ENCODE measurements at places on chromosomes 6 and 20.

DNA sequence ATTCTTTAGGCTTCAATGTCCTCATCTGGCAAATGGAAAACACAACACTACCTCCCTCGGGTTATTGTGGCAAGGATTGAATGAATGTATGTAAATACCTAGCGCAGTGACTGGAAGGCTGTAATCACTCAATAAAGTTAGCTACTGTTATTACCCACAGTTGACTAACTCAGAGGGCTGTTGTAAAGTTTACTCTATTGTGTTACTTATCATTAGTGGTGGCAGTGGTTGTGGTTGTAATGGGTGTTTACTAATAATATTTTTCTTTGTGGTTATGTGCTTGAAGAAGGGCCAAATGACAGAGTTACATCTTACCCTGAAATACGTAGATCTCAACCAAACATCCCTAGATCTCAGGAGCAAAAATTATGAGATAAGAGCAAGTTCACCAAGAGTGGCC lies 42.0 kb upstream of the PXDC1 start:
- DNase-seq: no peak

DNA sequence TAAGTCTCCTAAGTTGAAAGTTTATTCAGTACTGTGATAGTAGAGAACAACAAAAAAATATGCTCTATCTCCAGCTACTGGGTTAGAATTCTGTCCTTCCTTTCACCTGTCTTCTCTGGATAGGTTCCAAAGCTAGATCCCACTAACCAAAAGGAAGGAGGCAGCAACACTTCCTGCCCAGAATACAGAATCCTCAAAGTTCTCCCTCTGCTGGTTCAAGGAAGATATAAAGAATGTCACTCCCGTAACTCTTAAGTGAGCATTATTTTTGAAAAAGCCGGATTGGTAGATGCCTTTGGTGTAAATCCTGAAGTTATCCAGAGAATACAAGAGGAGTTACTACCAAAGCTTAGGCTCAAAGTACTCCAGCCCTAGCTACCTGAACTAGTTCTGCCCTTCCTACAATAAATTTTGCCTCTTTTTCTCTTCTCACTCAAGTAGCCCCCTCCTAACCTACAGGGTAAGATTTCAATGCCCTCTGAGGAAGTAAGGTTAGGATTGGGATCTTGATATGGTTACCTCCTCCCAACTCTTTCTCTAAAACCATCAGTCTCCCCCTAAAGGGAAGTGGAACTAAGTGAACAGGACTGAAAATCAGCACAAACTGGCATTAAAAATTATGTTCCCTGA lies 26.0 kb upstream of the CRIP3 start:
- peak; percentile 12 for DNase-seq

- DNase-seq: peak; percentile 70
Observed at GRCh38 chr6:137722749-137723272, 144.2 kb upstream of the TNFAIP3 start.

DNA sequence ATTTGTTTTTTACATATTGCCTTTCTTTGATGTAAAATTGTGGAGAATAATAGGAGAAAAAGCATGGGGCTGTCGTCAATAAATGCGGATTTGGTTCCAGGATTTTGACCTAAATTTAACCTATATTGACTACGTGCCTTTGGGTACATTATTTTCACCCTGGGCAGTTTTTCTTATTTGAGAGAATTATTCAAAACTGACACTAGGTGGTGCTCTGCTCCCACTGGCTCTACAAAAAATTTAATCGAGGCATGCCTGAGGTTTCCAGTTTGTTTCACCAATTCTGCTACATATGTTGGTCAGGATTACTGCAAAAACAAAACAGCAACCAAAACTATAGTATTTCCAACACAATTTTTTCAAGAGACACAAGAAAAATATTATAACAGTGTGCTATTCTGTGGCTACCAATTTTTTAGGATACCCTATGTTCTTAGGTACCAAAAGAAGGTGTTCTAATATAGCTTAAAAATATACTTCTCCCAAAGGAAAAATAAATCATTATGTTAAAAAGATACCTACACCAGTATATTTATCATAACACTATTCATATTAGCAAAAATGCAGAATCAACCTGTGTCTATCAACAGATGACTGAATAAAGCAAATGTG lies 48.6 kb upstream of the FABP7 start:
- peak; percentile 32 for DNase-seq

DNA sequence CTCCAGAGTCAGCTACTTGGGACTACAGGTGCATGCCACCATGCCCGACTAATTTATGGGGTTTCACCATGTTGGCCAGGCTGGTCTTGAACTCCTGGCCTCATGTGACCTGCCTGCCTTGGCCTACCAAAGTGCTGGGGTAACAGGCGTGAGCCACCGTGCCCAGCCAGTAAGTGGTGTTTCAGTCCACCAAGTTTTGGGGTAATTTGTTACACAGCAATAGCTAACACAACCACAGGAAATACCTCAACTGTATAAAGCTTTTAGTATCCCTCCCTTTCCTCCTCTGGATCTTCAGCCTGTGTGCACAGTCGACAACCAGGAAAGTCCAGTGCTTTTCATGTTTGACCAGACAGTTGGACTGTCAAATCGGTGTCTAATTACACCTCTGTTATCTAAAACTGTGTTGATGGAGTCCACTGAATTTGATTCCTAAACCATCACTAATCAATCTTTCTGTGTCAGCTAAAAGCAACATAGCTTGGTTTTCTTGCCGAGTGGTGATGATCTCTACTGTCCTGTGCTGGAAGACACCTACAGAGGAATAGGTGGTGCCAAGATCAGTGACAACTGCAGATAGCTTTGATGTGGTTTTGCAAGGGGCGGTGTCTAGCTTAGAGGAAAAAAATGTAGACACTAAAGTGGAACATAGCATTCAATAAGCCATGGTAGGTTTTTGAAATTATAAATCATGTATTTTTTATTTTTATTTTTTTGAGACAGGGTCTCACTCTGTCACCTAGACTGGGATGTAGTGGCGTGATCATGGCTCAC lies 22.2 kb upstream of the ZBTB2 start:
- peak; percentile 80 for DNase-seq

DNA sequence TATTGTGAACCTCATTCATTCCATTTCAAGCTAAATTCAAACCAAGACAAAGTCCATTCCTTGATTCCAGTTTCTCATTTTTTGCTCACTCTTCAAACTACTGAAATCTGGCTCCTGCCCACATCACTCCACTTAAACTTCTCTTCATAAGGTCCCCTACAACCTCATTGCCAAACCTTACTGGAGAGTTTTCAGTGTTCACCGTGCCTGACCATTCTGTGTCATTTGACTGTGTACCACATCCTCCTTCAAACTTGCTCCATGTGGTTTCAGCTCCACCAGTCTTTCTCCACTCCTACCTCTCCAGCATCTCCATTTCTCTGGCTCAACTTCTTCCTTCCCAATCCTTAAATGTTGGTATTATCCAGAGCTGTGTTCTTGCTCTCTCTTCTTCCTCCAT lies 38.5 kb upstream of the TAB2 start:
- no peak for DNase-seq

- no peak for DNase-seq
Observed at GRCh38 chr20:38126146-38126921, 38.7 kb downstream of the TGM2 start.

- no peak for DNase-seq
Observed at GRCh38 chr20:3557237-3557785, 86.5 kb downstream of the ATRN start.

DNA sequence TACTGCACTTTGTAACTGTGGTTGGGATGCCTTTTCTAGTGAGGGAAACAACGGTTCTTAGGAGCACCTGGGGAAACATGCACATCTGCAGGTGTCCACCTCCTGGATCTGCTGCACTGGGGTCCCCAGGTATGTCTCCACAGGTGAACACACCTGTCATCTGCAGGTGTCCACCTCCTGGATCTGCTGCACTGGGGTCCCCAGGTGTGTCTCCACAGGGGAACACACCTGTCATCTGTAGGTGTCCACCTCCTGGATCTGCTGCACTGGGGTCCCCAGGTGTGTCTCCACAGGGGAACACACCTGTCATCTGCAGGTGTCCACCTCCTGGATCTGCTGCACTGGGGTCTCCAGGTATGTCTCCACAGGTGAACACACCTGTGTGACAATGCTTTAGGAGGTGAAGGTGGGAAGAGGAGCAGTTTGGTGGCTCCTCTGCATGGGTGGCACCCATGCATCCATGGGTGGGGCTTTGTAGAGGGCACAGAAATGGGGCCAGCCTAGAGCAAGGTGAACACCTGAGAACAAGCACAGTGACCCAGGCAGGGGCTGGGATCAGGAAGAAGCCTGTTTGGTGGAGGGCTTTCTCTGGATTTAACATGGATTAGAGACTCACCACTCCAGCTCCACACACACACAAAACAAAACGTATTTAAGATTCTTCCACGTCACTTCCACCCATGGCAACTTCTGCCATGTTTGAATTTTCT lies 206.0 kb upstream of the CDH4 start:
- no peak for DNase-seq

DNA sequence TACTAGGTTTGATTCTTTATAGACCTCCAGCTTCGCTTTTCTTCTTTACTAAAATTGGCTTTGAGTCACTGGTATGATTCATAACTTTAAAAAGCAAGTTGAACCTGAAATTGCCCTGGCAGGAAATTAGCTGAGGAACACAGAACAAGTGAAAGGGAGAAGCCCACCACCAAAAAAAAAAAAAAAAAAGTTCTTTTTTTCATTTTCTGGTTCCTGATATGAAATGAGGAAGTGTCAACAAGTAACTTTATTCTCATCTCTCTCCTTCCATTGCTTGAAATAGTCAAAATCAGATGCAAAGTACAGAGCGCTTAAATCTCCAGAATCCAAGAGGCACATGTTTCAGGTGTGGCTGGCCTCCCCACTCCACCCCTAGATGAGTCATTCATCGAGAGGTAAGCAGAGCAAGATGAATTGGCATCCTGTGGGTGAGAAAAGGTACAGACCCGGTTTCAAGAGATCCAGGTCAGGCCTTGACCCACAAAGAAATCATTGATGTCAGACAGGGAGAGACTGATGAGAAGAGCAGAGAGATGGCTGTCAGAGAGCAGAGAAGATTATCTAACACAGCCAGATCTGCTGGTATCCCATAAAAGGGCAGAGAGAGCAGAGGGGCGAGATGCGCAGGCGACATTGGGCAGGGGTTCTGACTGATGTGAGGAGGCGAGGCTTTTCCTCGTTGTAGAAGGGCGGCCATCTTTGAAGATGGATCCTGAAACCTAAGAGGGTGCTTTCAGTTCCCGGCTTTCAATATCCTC lies 54.8 kb upstream of the MBOAT1 start:
- no peak for DNase-seq

GRCh38 chr6:84278321-84278998 lies 51.0 kb upstream of the CEP162 start:
- no peak for DNase-seq

DNA sequence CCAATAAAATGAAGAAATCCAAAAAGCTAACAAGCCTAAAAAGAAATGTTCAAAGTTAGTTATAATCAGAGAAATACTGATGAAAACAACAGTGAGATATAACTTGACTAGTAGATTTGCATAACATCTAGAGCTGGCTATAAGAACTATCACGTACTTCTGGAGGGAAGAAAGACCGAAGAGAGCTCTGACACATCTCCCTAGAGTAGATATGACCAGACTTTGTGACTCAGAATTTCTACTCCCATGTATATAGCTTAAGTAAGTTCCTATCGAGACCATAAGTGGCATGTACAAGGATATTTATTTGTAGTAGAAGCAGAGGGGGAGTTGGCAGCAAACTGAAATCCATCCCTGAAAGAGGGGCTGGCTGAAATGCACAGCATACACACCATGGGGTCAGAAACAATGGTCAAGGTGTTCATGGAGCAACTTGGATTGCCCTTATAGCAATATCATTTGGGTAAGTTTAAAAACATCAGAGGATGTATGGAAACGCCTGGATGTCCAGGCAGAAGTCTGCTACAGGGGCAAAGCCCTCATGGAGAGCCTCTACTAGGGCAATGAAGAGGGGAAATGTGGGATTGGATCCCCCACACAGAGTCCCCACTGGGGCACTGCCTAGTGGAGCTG lies 25.6 kb upstream of the IL17A start:
- no peak for DNase-seq

DNA sequence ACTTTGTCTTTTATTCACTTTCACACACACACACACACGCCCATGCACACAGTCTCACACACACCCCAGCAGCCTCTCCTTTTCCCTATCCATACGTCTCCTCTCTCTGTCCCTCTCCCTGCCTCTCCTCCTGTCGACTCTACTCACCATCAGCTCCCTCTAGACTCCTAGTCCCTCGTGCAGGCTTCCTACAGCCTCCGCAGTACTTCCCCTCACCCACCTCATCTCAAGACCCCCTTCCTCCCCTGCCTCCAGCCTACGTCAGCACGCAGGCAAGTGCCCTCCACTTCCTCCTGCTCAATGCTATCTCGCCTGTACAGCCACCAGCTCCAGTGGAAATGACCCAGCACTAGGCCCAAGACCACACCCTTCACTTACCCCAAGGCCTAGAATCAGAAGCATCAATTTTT lies 820 bp upstream of the TREML2 start:
- no peak for DNase-seq

GRCh38 chr6:124870611-124871459 lies 91.4 kb upstream of the RNF217 start:
- DNase-seq: no peak
